ENCODE measurements at places on chromosomes 6 and 20.
A peak's percentile ranks its signal among the peaks of the same experiment; 100 is the strongest.

DNA sequence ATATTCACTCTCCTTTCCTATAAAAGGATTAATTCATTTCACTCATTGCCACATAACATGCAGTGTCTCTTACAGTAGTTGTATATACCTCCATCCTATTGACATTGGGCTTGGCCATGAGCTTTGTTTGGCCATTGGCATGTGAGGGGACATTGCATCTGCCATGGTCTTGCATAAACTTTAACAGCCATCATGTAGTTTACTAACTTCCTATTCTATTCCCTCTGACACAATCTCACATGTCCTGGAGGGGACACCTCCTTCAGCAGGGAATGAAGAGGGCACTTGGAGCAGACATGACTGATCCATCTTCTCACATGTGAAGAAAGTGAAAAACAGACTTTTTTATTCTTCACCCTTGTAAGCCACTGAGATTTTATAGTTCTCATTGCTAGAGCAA, 115.5 kb upstream of the MARCKS start:
- no peak for DNase-seq

GRCh38 chr6:38284802-38285394, 354.8 kb downstream of the BTBD9 start:
- DNase-seq, result no peak

DNA sequence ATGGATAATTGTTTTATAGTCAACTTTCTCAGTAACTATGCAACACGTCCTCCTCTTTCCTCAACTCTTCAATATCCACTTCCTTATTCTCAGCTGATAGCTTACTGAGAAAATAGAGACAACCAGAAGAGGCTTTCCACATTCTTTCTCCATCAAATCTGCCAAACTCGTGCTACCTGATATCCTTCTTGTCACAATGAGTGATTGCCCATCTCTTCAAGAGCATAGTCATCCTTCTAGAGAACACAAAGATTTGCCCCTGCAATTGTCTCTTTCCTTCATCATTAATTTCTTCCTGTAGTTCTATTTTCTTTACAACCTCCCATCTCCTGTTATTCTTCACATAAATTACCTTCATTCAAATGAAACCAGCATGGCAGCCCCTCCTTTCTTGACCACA, 75.9 kb upstream of the RGS17 start:
- DNase-seq, result no peak

GRCh38 chr20:23017516-23017915, 17.6 kb upstream of the SSTR4 start:
- DNase-seq, result no peak

- no peak for DNase-seq
Observed at GRCh38 chr6:42106112-42107023, 36.1 kb downstream of the C6orf132 start.

GRCh38 chr20:58242824-58243223, 14.4 kb upstream of the ANKRD60 start:
- no peak for DNase-seq

DNA sequence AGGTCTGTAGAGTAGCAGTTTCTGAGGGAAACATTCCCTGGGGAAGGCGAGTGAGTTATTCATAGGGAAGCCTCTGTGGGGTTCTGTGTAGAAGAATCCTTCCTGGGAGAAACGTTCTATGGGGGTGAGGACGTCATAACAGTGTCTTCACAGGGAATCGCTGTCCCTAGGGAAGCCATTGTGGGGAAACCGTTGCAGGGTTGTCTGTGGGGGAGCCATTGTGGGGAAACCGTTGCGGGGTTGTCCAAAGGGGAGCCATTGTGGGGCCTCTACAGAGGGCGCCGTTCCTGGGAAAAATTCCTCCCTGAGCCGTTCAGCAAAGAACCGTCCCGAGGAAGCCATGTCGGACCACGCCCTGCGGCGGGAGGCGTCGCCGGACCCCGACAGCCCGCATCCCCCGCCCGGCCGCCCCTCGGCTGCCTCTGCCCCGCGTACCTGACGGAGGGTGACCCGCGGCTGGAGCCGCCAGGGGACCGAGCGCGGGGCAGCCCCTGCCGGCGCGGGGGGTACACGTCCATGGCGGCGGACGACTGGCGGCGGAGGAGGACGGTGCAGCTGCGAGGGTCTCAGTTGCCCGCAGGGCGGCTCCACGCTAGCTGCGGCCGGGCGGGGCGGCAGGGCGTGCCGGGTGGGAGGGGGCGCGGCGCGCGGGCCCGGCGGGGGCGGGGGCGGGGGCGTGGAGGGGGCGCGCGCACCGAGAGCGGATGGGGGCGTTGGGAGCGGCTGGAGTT, at the start of gene DNAAF9:
TSS of gene DNAAF9 (minus strand) at position 630 of the 731 bp plus-strand sequence. CDS start at position 518, 112 bp downstream.
- DNase-seq, result peak; percentile 68

DNA sequence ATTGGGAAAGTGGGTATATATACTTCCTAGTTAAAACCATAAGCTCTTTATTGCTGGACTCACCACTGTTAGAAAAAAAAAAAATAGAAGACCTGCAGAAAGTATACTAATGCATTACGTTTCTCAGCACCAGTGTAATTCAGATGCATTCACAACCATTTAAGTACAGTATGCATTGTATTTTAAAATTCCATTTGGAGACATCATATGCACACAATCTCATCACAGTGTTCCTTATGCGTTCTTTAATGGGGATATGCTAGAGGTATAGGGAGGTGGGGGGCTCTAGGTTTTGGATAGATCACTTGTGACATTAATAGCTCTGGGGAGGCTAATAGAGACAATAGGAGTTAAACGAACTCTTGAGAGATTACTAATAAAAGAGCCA, 9.4 kb downstream of the TFAP2A start:
- DNase-seq, result no peak

DNA sequence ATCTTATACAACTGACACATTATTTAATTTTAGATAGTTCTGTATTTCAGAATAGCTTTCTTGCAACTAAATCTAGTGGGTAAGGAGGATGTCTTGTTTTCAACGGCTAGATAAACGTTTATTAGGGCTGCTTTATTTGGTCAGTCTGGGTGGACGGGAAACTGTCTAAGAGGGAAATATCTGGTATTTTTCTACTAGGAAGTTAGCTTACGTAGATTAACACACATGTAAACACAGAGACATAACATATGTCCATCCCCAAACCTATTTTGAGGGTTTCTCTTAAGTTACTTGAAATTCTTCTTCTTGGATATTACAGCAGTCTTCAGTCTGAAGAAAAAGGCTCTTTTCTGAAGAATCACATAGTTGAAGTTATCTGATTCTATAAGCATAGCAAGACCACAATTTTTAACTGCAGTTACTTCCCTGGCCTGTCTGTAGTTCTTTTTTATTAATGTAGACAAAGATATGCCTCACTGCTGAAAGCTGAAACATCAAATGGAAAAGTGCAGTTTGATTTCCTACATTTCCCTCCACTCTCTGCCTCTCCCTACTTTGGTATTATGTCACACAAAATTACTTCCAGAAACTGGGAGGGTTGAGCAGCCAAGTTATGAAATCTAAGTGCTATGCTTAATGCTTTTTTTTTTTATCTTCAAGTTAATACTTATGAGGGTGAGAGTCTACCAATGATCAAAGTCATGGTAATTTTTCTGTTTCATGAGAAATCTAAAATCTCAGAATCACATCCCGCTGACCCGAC, 37.4 kb downstream of the PLAGL1 start:
- no peak for DNase-seq

DNA sequence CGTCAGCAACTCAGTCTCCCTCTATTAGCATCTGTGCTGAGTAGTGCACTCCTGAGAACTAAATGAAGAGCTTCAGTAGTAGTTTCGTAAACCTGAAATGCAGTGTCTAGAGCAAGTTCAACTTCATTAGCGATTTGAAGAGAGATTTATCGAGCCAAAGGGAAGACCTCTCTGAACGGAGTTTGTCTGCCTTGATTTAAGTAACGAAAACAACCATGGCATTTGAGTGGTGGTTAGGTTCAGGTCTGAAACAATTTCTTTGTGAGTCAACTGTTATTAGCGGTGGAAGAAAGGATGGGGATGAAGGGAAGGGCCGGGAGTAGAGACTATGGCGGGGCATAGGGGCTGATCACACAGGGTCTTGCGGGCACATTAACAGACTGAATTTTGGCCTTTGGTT, 150.5 kb downstream of the BCAS1 start:
- no peak for DNase-seq

GRCh38 chr6:157456524-157456829, 75.5 kb downstream of the ZDHHC14 start:
- DNase-seq, result no peak

DNA sequence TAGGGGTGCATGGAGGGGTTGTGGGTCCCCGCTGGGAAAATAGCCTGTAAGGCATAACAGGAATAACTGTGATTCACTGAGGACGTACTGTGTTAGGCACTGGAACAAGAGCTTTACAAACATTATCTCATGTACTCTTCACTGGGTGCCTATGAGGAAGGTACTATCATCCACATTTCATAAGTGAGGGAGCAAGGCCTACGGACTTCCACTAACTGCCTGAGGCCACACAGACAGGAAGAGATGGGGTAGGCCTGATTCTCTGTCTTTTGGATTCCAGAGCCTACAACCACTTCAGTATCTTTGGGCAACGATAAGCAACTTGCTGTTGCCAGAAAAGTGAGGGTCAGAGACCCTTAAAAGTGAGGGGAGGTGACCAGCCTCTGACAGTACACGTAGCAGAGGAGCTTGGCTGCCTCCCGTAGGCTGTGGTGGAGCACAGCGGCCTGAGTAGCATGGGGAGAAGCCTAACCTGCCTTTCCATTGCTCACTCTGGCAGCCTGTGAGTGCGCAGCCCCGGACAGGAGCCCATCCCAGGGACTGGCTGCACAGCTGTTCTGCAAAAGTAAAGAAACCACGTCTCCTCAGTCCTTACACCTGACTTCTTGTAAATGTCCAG, 30.4 kb downstream of the PSMB1 start:
- DNase-seq, result no peak

- no peak for DNase-seq
Observed at GRCh38 chr6:104010897-104011296, 848.8 kb downstream of the HACE1 start.

DNA sequence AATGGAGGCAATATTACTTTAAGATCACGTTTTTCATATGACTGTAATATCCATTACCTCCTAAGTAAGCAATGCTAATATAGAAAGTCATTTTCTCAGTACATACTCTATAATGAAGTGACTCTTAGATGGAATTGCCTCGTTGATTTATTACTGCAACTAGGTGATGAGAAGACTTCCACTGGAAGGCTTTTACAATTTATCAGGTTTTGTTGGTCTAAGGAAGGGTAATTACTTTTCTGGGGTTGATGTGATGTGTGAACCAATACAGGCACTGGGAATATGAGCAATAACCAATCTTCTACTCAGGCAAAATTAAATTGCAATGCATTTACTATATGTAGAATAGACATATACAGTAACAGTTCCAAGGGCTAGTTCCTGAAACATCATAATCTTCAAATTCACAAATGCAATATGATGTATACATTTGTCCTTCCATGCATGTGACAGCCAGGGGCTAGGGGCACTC, 635.0 kb downstream of the QKI start:
- DNase-seq, result no peak

DNA sequence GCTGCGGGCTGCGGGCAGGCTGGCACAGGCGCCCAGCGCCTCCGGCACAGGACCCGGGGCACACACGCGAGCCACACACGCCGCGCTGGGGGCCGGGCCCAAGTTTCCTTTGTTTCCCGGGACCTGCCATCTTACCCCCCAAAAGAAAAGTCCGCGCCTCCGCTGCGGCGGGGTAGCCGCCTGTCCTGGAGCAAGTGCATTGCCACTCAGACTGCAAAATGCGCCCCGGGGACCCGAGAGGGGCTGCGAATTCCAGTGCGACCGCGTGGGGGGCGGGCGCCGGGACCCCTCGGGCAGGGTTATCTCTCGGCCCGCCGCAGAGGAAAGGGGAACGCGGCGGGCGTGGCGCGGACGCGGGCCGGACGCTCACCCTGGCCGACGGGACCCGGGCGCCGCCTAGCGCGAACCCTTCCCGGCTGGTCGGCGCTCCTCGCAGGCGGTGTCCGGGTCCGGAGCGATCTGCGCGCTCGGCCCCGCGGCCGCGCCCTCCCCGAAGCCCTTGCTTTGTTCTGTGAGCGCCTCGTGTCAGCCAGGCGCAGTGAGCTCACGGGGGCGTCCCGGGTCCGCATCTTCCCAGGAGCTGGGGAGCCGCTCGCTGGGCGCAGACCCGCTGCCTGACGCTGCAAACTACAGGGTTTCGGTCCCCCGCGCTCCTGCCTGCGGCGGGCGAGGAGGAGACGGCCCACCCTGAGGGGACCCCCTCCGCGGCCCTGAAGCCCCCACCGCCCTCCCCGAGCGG, 639 bp upstream of the CD24 start:
- peak; percentile 47 for DNase-seq

GRCh38 chr20:49987868-49988690, 5.3 kb downstream of the SNAI1 start:
- DNase-seq, result no peak

DNA sequence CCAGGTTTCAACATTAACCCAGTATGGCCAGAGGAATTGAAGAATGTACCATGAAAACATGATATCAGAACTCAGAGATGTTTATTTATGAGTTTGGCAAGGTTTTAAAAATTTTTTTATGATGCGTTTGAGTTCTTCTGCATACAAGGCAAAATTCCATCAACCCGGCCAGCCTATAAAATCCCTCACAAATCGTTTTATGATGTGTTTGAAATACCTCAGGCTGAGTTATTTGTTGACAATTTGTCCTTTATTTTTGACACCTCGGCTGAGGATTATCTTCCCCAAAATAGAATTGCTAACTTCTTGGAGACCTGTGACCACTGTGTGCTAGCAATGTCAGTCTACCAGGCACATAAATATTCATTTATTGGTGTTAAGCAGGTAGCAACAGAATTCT, 91.9 kb upstream of the SLC24A3 start:
- DNase-seq, result no peak

DNA sequence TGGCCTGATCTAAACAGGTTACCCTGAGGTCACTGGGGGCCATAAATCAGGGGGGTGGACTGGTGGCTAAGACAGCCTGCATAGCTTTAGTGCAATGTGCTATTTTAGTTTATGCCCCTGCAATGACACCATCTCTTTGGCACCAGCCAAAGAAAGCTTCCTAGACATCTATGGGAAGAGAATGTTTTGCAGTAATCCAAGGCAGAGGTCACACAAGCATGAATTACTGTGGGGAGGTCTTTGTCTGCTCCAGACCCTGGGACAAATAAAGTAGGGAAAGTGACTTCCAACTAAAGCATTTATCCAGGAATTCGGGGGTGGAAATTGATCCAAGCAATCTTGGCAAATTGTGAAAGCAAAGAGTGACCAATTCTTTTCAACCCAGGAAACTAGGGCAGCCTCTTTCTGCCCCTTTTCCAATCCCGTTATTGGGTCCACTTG, 5.3 kb downstream of the RIPOR2 start:
- no peak for DNase-seq

GRCh38 chr20:47642118-47642517, 140.4 kb downstream of the NCOA3 start:
- DNase-seq, result no peak

DNA sequence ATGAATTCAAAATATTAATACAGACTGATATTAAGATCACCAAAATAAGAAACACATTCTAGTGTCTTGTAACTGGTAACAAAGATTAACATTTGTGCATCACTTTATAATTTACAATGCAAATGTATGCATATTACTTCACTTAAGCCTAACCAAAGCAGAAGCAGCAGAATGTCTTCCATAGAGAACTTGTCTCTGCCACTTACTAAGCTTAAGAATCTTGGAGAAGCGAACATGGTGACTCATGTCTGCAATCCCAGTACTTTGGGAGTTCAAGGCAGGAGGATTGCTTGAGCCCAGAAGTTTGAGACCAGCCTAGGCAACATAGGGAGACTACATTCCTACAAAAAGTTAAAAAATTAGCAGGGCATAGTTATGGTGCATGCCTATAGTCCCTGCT, 18.8 kb downstream of the AK9 start:
- no peak for DNase-seq
